ENCODE measurements at places on chromosomes 16 and 17.

DNA sequence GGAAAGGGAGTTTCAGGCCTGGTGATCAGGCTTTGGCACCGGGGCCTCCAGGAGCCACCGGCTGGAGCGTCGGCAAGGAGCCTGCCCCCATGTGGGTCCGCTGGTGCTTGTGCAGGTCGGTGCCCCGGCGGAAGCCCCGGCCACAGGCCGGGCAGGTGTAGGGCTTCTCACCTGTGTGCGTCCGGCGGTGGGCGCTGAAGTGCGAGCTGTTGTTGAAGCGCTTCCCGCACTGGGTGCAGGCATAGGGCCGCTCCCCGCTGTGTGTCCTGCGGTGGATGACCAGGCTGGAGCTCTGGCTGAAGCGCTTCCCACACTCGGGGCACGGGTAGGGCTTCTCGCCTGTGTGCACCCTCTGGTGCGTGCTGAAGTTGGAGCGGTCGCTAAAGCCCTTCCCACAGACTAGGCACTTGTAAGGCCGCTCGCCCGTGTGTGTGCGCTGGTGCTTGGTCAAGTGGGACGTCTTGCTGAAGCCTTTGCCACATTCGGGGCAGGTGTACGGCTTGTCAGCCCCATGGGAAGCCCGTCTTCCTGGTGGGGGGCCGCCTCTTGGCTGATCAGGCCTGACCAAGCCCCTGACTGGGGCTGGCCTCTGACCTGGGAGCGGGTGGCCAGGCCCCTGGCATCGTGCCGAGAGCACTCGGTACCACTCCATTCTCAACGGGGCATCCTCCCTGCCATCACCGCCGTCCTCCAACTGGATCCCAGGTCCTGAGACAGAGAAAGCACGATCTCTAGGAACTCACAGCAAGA is 14.4 kb downstream of the ZNF500 start:
- no peak for DNase-seq

DNA sequence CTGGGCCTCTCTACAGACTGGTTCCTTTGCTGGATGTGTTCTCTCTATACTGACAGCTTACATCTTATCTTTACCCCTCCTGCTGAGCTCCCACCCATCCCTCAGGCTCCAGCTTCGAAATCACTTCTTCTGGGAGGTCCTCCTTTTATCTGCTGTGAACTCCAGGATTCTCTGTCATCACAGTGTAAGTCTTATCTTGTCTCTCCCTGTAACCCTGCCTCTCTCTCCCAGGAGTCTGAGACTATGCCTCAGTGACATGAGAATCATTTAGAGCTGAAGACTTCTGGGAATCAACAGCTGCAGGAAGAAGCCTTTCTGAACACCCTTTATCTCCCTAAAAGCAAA is 148.1 kb upstream of the HS3ST3A1 start:
- DNase-seq, result no peak

DNA sequence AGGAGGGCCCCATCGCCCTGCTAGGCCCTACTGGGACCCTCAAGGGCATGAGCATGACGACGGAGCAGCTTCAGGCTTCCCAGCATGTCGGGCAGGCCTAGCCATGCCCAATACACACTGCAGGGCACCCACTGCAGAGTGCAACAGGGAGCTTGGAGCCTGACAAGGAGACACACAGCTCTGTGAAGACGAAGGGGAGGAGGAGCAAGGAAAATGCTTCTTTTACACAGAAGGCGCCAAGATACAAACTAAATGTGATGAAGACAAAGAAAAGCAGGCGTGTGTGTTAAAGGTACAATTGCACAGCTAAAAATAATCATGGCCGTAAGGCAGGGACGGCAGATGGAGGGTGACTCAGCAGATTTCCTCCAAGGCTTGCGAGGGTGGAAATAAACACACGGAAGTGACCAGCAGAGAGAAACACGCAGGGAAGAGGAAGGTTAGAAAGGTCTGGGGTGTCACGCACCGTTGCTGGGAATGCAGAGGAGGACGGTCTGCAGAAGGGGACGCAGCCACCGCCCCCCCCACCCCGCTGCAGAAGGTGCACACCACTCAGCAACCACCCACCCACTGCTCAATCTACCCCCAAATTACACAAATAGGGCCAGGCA is 108.5 kb downstream of the ZNF778 start:
- peak; percentile 36 for DNase-seq

GRCh38 chr16:88734361-88734728 is 28.0 kb downstream of the CTU2 start:
- no peak for DNase-seq

DNA sequence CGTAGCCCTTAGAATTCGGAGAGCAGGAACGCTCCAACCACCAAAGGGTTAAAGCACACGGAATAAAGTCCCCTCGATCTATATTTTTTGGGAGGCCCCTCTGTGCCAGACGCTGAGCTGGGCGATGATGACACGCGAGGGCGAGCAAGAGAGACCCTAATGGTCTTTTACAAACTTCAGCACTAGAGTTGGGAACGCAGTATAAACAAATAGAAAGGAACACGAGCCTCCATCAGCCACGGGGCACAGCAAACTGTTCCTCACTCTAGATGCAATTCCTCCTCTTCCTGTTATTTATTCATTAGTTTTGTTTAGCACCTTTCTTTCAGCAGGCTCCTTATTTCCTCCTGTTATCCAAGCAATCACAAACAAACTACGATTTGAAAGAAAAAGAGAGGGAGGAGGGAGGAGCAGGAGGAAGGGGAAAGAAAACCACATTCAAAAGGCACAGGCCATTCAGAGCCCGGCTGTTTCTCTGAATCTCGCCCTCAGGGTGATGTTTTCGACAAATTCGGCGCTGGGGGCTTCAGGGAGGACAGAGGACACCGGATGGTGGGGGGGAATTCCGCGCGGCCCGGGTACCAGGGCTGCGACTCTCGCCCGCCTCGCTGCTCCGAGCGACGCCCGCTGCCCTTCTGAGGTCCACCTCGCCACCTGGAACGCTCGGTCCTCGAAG is 1.6 kb downstream of the TOX3 start:
- no peak for DNase-seq

- DNase-seq, result no peak
Observed at GRCh38 chr16:57690782-57691471, 3.7 kb upstream of the DRC7 start.

All from SK-MEL-5 (cell line).